ENCODE measurements at places on chromosomes 12 and 14.

DNA sequence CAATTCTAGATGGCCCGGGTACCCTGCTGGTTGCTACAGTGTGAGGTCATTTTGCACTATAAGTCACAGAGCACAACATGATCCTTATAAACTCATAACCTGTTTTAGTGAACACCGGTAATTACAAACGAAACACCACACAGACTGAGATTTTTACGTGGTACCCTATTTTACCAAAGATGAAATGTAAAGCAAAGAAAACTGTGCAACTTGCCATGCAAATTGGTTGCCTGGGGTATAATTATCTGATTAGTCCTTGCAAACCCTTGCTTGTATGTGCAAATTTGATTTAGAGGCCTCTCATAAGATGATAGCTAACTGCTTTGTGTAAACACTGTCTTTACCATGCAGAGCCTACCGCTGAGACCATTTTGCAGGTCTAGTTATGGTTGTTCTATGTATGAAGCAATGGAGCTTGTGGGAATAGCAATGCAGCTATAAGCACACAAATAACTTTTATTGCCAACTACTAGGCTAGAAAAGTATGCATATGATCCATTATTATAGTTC, 372.1 kb upstream of the FAR2 start:
- no peak for DNase-seq

- DNase-seq: no peak
Measured at GRCh38 chr12:22525426-22525825, 18.9 kb downstream of the C2CD5 start.

GRCh38 chr12:39301422-39301821, 141.5 kb downstream of the KIF21A start:
- peak; percentile 23 for DNase-seq

DNA sequence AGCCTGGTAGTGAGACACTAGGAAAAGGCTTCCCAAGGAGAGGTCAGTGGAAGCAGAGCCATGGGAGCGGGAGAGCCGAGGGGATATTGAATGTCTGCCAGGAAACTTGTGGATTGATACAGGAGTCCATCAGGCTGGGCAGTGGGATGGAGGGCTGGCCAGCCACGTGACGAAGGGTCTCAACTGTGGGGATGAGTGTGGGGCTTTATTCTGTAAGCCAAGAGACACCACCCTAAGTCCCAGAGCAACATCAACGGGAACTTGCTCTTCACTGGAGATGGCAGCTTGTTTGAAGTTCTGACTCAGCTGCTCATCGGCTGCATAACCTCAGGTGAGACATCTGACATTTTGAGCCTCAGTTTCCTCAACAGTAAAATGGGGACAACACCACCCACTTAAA, 197.8 kb downstream of the VRK1 start:
- no peak for DNase-seq

GRCh38 chr12:56801661-56802622, 38.8 kb downstream of the HSD17B6 start:
- DNase-seq: no peak

- DNase-seq: no peak
Measured at GRCh38 chr12:125070112-125070511, 4.9 kb downstream of the AACS start.
